ENCODE measurements at places on chromosomes 1 and 21. TPM values are rescaled to one million over a fixed set of nuclear protein-coding genes. Genes with fewer than 3 reads are reported as not detected.
A peak's percentile ranks its signal among the peaks of the same experiment; 100 is the strongest.

DNA sequence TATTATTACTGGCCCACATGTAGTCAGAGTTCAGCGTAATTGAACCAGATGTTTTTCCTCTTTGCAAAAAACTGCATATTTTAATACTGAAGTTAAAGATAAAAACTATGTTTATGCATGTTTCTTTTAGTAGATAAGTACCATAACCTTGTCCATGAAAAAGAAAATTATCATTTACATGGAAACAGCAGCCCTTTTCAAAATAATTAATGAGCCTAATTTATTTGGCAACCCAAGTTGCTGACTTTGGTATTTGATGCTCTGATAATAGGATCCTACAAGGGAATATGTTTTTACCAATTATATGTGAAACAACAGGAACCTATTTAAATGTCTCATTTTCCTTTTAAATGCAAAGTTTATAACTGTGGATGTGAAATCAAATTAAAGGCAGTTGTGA lies 281.3 kb upstream of the C1orf105 start:
- no peak for DNase-seq

GRCh38 chr1:206682111-206682510 lies 2.6 kb upstream of the MAPKAPK2 start:
- no peak for DNase-seq

GRCh38 chr1:114756949-114757454 lies 782 bp downstream of the CSDE1 start:
- DNase-seq: no peak

DNA sequence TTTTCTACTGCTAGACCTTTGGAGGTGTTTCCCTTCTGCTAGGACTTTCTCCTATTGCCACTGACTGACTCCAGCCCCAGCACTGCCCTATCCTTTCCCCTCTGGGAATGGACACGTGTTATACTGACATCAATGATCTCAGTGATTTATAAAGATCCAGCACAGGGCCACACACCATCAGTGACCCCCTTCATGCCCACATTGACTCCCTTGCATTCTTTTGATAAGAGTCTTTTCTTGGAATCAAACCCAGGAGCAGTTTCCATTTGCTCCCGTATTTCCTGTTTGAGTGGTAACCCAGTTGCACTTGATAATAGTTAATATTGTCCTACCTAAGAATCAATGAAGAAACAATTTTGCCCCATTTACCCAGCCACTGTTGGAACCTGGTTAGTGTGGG lies 501.0 kb upstream of the USP24 start:
- no peak for DNase-seq

GRCh38 chr1:40936931-40937339 lies 42.6 kb upstream of the CTPS1 start:
- no peak for DNase-seq

DNA sequence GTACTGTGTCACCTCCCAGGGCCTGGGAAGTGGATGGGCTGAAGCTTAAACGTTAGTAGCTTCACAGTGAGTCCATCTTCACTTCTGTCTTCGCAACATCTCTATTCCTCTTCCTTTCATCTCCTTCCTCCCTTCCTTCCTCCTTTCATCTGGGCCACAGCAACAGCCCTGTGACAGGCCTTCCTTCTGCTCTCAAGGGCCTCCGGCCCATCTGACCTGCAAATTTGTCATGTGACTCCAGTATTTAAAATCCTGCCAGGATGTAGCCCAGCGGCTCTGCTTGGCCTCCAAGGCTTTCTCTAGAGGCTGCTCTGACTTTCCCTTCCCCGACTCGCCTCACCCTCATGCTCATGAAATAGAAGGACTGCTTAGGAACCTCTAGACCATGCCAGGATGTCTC lies 10.9 kb upstream of the BATF3 start:
- DNase-seq: no peak

DNA sequence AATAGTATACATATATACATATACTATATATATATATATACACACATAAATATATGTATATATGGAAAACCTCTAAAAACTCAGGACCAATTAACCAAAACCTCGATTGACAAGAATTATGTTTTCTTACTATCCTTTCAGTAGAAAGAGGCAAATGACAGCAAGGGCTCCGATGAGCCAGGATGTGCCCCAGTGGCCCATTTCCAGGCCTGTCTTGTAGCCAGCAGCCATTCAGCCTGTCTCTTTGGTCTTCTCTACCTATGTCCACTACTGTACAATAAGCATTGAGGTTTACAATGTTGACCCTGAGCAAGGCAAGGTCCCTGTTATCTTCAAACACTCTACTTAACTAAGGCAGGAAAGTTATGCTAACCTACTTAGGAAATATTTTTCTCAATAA lies 9.8 kb downstream of the KCNA2 start:
- peak; percentile 36 for DNase-seq

DNA sequence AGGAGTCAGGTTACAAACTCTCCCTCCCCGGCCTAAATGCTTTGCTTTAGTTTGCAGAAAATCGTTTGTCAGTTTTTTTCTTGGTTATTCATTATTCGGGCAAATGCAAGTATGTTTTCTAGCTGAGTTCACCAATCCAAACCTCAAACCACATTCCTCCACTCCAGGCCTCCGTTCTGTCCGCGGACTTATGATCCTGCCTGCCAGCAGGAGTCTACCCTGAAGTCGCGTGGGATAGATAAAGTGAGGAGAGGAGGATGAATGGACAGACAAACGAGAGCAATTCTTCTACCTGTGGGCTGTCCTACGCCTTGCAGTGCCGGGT lies 1.3 kb downstream of the ADAMTS1 start:
- DNase-seq: no peak

- no peak for DNase-seq
Observed at GRCh38 chr1:232766904-232767303, 38.3 kb upstream of the MAP10 start.

- DNase-seq: no peak
Observed at GRCh38 chr1:236518322-236518721, 5.5 kb upstream of the LGALS8 start.

- DNase-seq: no peak
Observed at GRCh38 chr1:1929102-1929638, 10.1 kb upstream of the TMEM52 start.

GRCh38 chr1:48683839-48684238 lies 92.9 kb downstream of the BEND5 start:
- DNase-seq: no peak

- peak; percentile 67 for DNase-seq
Observed at GRCh38 chr1:7596126-7596965, 174.8 kb upstream of the VAMP3 start.

GRCh38 chr21:23585419-23585818 lies 2021.9 kb downstream of the MRPL39 start:
- no peak for DNase-seq

GRCh38 chr1:206451134-206451686 lies 19.1 kb upstream of the IKBKE start:
- no peak for DNase-seq

- no peak for DNase-seq
Observed at GRCh38 chr1:174815036-174815435, 184.7 kb upstream of the CACYBP start.

DNA sequence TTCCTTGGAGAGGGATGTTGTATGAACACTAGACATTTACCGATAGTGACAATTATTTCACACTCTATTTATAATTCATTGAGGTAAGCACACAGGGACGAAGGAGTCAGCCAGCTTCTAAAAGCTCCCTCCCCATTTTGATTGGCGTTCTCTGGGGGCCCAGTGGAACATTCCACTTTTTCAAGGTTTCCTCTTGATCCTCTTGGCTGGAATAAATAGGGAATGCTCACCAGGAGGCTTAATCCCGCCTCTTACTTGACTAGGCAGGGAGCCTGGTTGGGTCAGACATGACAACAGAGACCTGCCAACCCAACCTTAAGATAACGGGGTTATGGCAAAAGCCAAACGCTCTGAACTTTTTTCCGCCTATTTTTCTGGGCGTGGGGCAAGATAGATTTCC lies 974 bp downstream of the ACTN2 start:
- no peak for DNase-seq

DNA sequence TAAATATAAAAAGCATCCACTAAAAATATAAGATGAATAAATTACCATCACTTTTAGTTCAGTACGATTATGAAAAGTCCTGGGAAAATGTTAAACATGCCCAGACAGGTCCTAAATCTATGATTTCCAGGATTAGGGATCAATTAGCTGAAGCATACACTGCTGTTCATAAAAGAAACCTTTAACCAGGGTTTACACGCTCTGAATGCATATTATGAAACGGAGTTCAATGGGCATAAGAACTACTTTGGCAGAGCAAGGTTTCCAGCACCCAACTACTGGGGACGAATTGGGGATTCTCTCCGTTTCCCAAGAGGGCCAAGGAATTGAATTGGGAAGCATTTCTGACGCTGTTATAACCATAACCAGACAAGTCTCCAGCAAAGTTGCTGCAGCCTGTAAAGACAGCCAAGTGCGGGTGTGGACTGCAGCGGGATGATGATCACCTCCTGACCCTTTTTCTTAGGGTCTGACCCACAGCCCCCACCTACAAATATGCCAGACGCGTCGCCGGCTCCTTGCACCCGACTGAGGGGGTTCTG lies 1.6 kb downstream of the SLC30A1 start:
- no peak for DNase-seq

GRCh38 chr21:19237608-19238007 lies 834.0 kb upstream of the TMPRSS15 start:
- no peak for DNase-seq

- no peak for DNase-seq
Observed at GRCh38 chr21:43829161-43829560, 35.9 kb upstream of the AGPAT3 start.

- no peak for DNase-seq
Observed at GRCh38 chr1:153360592-153361479, 3.2 kb downstream of the S100A9 start.

- no peak for DNase-seq
Observed at GRCh38 chr1:225228871-225229303, 199.0 kb downstream of the LBR start.

DNA sequence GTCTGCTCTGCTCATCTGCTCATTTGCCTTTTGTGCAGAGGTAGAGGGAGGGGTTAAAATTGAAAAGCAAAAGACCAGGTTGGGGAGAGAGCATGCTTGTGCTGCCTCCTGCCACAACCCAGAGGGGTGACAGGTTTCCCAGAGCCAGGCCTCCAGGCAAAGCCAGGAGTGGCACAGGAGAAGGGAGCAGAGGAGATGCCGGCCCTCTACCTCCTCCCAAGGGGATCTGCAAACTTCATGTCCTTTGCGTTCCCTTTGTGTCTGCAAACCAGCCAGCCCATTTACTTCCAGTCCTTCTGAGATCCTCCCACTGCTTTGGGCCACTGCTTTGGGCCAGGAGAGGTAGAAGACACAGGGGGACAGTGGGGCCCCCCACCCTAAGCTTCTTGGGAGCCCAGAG lies 67.8 kb downstream of the EPHB2 start:
- no peak for DNase-seq

GRCh38 chr1:15231714-15232201 lies 15.3 kb upstream of the FHAD1 start:
- no peak for DNase-seq

DNA sequence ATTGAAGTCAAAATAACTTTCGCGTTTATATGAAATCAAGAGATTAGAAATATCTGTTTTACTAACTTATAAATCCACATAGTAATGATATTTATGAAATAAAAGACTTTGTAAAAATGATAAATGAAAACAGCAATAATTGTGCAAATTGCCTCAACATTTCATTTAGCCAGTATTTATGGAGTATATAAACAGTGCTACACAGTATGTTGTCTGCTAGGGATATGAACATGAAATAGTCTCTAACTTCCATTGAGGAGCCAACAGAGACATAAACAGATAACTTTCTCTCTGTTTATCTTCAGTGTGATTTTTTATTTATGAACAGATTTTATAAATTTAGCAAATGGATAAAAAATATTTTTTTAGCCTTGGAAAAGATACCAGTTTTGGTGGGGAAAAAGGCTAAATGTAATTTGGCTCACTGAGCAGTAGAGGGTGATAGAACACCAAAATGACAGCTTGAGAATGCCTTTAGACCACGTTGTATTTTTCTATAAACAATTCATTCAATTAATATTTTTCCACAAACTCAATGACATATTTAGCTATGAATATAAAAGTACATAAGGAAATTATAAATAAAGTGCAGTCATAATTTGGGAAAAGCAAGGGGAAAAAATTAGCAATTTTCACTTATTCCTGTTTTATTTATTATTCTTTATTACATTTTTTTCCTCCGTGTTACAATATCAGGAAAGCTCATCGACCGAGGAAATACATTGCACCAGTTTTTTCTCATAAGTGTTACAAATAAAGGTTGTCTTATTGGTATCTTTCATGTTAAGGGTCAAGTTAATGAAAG lies 47.5 kb upstream of the EEIG2 start:
- DNase-seq: no peak

DNA sequence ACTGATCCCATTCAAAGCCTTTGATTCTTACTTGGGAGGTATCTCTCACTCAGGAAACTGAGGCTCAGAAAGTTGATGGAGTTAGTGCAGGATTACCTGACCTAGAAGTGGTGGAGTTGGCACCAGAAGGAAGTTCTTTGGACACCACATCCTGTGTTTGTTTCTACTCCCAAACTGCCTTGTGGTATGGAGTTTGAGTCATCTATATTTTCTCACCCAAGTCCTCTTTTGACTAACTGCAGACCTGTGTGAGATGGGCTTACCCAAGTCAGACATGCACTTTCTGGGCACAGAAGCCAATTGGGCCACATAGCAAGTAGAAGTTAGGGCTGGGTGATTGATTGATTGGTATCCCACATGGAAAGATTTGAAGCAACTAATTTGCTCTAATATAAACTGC lies 36.1 kb downstream of the FGGY start:
- no peak for DNase-seq

DNA sequence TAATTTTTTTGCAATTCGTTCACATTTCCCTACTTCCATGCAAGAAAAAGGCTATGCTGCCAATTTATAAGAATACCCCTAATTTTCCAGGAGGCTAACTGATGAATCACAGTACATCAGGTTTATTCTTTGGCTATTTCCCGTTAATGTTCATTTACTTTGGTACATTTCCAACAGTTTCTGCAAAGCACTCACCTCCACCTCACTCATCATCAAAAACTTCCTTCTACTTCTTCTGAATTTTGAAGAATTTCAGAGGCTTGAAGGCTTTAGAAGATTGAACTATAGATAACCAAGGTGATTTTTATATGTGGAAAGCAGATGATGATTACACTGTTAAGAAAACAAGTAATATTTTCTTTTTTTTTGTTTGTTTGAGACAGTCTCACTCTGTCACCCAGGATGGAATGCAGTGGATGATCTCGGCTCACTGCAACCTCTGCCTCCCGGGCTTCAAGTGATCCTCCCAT lies 60.5 kb upstream of the HP1BP3 start:
- DNase-seq: no peak

- DNase-seq: no peak
Observed at GRCh38 chr1:237235091-237235490, 193.1 kb downstream of the RYR2 start.

Gene PROK1
- total RNA-seq: 0.46 TPM

Gene NCF2
- total RNA-seq: 4.5 TPM

Gene FNDC5
- 18.7 TPM for total RNA-seq

Gene THBS3
- 11.7 TPM for total RNA-seq

Gene IFT25
- total RNA-seq: 11.1 TPM

Gene B3GALT6
- total RNA-seq: 11.1 TPM

Gene S100B
- total RNA-seq: 0.62 TPM

Gene GBP1
- 6.2 TPM for total RNA-seq

Gene BACE2
- total RNA-seq: 20.0 TPM

Gene LRRC38
- total RNA-seq: 0.73 TPM

Gene CDC7
- 1.6 TPM for total RNA-seq

Gene LCE2A
- total RNA-seq: not detected

All from cardiac septum (tissue), 1 donor.